ENCODE measurements at places on chromosomes 13 and 19. TPM values are rescaled to one million over a fixed set of nuclear protein-coding genes. Genes with fewer than 3 reads are reported as not detected.

DNA sequence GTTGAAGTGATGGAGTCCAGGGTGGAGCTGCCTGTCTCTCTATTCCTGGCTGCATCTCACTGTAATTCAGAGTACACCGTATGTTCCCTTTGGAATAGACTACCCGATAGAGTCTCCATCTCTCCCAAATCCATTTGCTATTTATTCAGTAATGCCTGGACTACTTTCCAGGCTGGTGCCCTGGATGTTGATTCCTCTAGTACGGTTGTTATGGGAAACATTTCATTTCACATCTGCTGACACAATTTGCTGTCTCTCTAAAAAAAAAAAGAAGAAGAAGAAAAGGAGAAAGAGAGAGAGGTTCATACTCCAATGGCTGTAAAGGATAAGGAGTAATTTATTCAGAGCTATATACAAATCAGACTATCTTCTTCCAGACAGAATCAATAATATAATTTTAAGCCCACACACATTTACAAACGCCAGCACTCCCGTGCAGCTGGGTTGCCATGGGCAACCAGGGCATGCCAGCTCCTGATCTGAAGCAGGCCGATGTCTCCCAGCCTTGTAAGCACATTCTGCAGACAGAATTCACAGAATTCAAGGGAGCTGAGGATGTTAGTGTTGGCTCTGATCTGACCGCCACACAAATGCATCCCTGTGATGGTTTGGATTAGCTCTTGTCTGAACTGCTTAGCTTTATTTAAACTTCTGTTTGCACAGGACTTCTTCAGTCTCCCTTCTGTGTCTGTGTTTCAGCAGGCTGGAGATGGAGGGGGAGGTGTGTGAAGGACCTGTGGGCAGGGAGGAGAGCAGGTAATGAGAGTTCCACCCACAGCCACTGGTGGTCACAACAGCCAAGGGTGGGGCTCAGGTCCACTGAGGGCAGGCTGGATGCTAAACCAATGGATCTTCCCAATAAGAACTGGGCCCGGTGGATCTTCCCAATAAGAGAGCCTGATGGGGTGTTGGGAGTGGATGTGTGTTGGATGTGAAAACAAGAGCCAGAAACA lies 66.0 kb downstream of the TEX26 start:
- no peaks in the 10 kb centered on the region for H3K36me3 ChIP-seq
- no peak overlapping the region for H3K27ac ChIP-seq
- no peak overlapping the region for H3K4me3 ChIP-seq
- no peak for DNase-seq

DNA sequence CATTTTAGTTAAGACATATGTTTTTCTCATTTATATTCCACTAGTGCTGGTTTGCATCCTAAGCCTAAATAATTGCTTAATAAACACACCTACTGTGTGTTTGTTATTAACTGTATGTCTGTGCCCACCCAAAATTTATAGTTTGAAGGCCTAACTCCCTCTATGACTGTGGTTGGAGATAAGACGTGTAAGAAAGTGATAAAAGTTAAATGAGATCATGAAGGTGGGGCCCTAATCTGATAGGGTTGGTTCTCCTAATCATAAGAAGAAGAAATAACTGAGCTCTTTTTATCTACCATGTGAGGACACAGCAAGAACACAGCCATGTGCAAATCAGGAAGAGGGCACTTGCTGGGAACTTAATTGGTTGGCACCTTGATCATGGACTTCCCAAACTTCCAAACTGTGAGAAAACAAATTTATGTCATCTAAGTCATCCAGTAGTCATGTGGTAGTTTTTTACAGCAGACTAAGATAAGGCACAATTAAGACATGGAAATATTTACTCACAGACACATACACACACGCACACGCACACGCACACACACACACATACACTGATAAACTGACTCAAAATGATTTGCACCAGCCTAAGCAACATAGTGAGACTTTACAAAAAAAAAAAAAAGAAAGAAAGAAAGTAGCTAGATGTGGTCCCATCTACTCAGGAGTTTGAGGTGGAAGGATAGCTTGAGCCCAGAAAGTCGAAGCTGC lies 662.1 kb downstream of the PCDH9 start:
- no peaks in the 10 kb centered on the region for H3K36me3 ChIP-seq
- no peak for DNase-seq
- H3K4me3 ChIP-seq = no peak overlapping the region
- H3K27me3 ChIP-seq = no peaks in the 10 kb centered on the region

DNA sequence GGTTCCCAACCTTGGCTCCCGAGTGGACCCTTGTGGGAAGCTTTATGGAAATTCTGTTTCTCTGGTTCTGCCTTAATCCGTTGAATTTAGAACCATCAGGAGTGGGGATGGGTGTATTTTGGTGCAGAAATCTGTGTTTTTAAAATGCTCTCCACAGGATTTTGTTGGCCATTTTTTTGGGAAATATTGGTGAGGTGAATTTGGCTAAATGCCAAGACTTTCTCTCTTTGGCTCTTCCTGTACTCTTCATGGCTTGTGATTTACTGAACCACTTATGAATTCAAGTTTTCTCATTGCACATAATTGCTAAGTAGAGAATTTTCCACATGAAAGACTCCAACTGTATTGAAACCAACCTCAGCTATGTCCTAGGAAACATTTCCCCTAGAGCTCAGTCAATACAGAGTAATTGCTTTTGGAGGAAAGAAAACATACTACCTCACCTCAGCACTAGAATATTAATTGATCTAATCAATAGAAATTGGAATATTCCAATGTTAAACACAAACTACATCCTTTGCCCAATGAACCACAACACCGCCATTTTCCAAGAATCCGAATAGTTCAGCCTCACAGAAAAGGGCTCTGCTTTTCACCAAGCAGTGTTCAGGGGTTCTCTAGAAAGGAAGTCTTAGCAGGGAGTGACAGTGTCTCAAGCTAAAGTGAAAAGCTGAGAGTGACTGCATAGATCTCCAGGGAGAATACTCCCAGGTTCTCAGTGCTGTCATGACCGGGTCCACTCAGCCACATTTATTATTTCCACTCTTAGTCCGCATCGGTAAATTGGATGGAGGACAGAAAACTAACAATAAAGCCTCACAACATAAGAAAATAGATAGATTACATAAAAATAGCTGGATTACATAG lies 60.3 kb downstream of the ERCC5 start:
- H3K27me3 ChIP-seq = no peaks in the 10 kb centered on the region
- no peak overlapping the region for H3K4me3 ChIP-seq
- no peak overlapping the region for H3K27ac ChIP-seq
- H3K36me3 ChIP-seq = no peaks in the 10 kb centered on the region
- no peak for DNase-seq
- no peaks in the 10 kb centered on the region for H3K4me1 ChIP-seq

DNA sequence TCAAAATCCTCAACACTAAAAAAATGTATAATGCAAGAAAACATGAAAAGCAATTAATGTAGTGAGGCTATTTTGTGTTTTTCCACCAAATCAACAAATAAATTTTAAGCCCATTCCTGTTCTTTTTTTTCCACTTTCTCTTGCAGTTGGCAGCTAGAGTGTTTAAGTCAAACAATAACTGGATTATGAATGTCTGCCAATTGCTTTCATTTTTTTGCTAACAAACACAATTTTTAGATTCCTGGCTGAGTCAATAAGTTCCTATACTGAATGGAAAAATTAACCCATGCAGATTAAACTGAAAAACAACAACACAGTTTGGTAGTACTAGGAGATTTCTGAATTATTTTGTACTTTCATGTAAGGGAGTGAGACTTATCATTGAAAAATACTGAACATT lies 232.4 kb downstream of the SLITRK5 start:
- H3K27me3 ChIP-seq = no peaks in the 10 kb centered on the region
- H3K27ac ChIP-seq = no peak overlapping the region
- H3K36me3 ChIP-seq = no peaks in the 10 kb centered on the region
- no peak overlapping the region for H3K4me3 ChIP-seq
- DNase-seq = no peak

- H3K27me3 ChIP-seq = peaks cover 13% of the 10 kb centered on the region
- H3K27ac ChIP-seq = no peak overlapping the region
- H3K4me1 ChIP-seq = peaks cover 6% of the 10 kb centered on the region
- no peak overlapping the region for H3K4me3 ChIP-seq
- no peak for DNase-seq
These were observed 26.3 kb upstream of the SPATA13 start for GRCh38 chr13:24134231-24134630.

- no peaks in the 10 kb centered on the region for H3K27me3 ChIP-seq
- H3K4me3 ChIP-seq = no peak overlapping the region
- no peak for DNase-seq
- H3K36me3 ChIP-seq = peaks cover 8% of the 10 kb centered on the region
These were observed 3.0 kb downstream of the ATP1A3 start for GRCh38 chr19:41991025-41991424.

DNA sequence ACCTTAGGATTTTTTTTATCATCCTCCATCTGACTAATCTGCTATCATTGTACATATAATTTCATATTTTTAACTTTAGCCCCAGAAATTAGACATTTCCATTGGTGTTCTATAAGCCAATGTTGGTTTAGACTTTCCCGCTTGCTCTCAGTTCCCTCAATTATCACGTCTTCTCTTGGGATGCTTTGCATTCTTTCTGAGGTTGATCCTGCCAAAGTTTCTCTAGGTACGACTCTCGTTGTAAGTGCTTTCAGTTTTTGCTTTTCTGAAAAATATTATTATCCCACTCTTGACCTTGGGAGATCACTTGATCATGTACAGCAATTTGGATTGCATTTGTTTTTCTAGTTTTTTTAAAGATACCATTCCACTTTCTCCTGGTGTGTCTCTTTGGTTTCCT lies 270.2 kb downstream of the IRS2 start:
- no peak overlapping the region for H3K27ac ChIP-seq
- no peaks in the 10 kb centered on the region for H3K36me3 ChIP-seq
- no peaks in the 10 kb centered on the region for H3K27me3 ChIP-seq
- no peak overlapping the region for H3K4me3 ChIP-seq
- DNase-seq = no peak

GRCh38 chr13:24290280-24290932 lies 19.0 kb upstream of the C1QTNF9 start:
- H3K27ac ChIP-seq = no peak overlapping the region
- no peaks in the 10 kb centered on the region for H3K27me3 ChIP-seq
- H3K36me3 ChIP-seq = peaks cover 27% of the 10 kb centered on the region
- H3K4me1 ChIP-seq = no peaks in the 10 kb centered on the region

- no peak overlapping the region for H3K4me3 ChIP-seq
- no peak for DNase-seq
- H3K4me1 ChIP-seq = no peaks in the 10 kb centered on the region
- H3K36me3 ChIP-seq = no peaks in the 10 kb centered on the region
These were observed 115.3 kb downstream of the TBC1D4 start for GRCh38 chr13:75366380-75367280.

- H3K27me3 ChIP-seq = no peaks in the 10 kb centered on the region
- H3K27ac ChIP-seq = no peak overlapping the region
- H3K4me3 ChIP-seq = no peak overlapping the region
- no peaks in the 10 kb centered on the region for H3K4me1 ChIP-seq
- H3K36me3 ChIP-seq = no peaks in the 10 kb centered on the region
- no peak for DNase-seq
These were observed 29.8 kb downstream of the TSHZ3 start for GRCh38 chr19:31319465-31319864.

GRCh38 chr13:99985241-99985874 lies 3.8 kb downstream of the ZIC2 start:
- peaks cover 84% of the 10 kb centered on the region for H3K27me3 ChIP-seq
- H3K36me3 ChIP-seq = no peaks in the 10 kb centered on the region
- no peak overlapping the region for H3K27ac ChIP-seq
- DNase-seq = no peak
- H3K4me1 ChIP-seq = peaks cover 6% of the 10 kb centered on the region

DNA sequence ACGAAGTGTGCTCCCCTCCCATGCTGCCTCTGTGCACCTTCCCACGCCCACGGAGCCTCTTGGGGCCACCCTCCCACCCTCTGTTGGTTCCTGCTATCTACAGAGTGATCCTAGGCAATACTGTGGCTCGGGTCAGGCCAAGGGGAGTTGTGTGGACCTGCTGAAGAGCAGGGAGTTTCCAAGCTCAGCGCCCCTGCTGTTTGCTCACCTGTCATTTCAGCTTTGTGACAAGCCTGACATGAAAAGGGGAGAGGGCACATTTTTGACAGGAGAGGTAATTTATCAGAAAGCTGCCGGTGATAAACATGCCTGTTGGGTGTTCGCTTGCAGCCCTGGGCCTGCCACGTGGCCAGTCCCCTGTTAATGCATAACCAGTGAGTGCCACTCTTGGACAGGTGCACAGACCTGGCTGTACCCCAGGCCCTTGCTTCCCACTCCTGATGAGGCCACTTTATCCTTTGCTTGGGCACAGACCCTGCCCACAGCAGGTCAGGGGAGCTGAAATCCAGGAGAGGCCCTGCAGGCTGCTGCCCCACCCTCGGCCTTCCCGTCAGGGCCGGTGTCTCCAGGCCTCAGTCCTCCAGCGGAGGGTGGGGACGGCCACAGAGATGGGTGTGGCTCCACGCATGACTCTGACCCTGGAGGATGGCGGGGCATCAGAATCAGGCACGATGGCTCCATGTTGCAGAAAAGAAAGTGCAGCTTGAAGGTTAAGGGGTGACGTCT lies 201.5 kb upstream of the GPR12 start:
- H3K4me3 ChIP-seq = no peak overlapping the region
- no peaks in the 10 kb centered on the region for H3K27me3 ChIP-seq
- no peaks in the 10 kb centered on the region for H3K4me1 ChIP-seq
- H3K36me3 ChIP-seq = no peaks in the 10 kb centered on the region
- no peak overlapping the region for H3K27ac ChIP-seq
- DNase-seq = no peak

GRCh38 chr13:108302279-108302678 lies 32.8 kb downstream of the TNFSF13B start:
- H3K36me3 ChIP-seq = no peaks in the 10 kb centered on the region
- no peaks in the 10 kb centered on the region for H3K27me3 ChIP-seq
- DNase-seq = no peak
- no peak overlapping the region for H3K27ac ChIP-seq
- no peak overlapping the region for H3K4me3 ChIP-seq
- peaks cover 10% of the 10 kb centered on the region for H3K4me1 ChIP-seq

- H3K4me1 ChIP-seq = peaks cover 23% of the 10 kb centered on the region
- H3K4me3 ChIP-seq = no peak overlapping the region
- DNase-seq = no peak
- no peaks in the 10 kb centered on the region for H3K27me3 ChIP-seq
These were observed 6.6 kb upstream of the ISYNA1 start for GRCh38 chr19:18444513-18444912.

- H3K36me3 ChIP-seq = no peaks in the 10 kb centered on the region
- no peak overlapping the region for H3K27ac ChIP-seq
- no peak overlapping the region for H3K4me3 ChIP-seq
- H3K4me1 ChIP-seq = no peaks in the 10 kb centered on the region
These were observed 143.3 kb upstream of the IPO5 start for GRCh38 chr13:97810152-97810551.

DNA sequence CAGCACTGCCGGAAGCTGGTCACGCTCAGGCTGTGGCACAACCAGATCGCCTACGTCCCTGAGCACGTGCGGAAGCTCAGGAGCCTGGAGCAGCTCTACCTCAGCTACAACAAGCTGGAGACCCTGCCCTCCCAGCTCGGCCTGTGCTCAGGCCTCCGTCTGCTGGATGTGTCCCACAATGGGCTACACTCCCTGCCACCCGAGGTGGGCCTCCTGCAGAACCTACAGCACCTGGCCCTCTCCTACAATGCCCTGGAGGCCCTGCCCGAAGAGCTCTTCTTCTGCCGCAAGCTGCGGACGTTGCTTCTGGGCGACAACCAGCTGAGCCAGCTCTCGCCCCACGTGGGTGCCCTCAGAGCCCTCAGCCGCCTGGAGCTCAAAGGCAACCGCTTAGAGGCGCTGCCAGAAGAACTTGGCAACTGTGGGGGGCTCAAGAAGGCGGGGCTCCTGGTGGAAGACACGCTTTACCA lies 3.2 kb upstream of the MAP2K7 start:
- H3K27me3 ChIP-seq = peaks cover 28% of the 10 kb centered on the region
- H3K36me3 ChIP-seq = no peaks in the 10 kb centered on the region
- no peak overlapping the region for H3K4me3 ChIP-seq

The S1PR5 gene
- total RNA-seq = 1.9 TPM

The LGALS7 gene
- total RNA-seq = not detected

The COL5A3 gene
- total RNA-seq = 2.2 TPM

The CLDN10 gene
- total RNA-seq = 0.32 TPM

The PLEKHJ1 gene
- 38.3 TPM for total RNA-seq

The SLC17A7 gene
- total RNA-seq = not detected

The ITGBL1 gene
- total RNA-seq = not detected
